ENCODE measurements at places on chromosomes 2 and 18. TPM values are rescaled to one million over a fixed set of nuclear protein-coding genes. Genes with fewer than 3 reads are reported as not detected.
A peak's percentile ranks its signal among the peaks of the same experiment; 100 is the strongest.

GRCh38 chr2:216877085-216877484 lies 17.2 kb upstream of the TNP1 start:
- DNase-seq: no peak

Gene DGUOK
- 88.9 TPM for total RNA-seq

DNA sequence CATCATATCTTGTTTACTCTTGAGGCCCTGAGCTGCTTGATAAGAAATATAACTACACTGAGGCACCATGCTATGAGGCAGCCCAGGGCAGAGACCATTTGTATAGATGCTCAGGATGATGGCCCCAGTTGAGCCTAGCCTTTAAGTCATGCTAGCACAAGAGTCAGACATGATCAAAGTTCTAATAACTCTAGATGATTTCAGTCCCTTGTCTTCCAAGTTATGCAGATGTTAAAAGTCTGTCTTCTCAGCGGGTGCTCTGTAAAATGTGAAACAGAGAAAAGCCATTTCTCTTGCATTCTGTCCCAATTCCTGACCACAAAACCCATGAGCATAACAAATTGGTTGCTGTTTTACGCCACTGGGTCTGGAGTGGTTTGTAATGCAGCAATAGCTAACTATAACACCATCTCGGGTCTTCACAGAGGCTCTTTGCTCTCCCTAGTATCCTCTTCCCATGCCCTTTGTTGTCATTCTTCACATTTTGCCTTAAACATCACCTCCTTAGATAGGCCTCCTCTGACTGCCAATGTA lies 49.6 kb downstream of the NXPH2 start:
- DNase-seq: no peak

- DNase-seq: no peak
Measured at GRCh38 chr2:129379411-129379810, 600.1 kb upstream of the RAB6C start.

- no peak for DNase-seq
Measured at GRCh38 chr2:212359425-212360067, 179.1 kb downstream of the ERBB4 start.

Gene CPLX4
- not detected for total RNA-seq

DNA sequence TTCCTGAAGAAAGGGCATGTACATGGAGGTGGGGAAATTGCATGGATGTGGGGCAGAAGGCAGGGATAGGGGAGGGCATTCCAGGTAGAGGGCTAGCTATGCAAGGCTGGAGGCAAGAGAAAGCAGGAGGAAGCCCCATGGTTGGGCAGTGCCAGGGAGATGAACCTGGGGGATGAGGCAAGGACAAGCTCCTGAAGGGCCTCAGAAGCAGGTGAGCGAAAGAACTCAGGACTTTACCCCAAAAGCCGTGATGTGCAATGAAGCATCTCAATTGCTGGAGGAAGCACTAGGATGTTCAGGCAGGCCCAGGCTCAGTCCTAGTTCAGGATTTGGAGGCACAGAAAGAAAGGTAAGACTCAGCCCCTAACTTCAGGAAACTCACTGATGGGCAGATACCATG lies 117.0 kb upstream of the EPAS1 start:
- DNase-seq: no peak

- no peak for DNase-seq
Measured at GRCh38 chr18:55320424-55321264, 267.3 kb downstream of the TCF4 start.

- DNase-seq: no peak
Measured at GRCh38 chr2:239926587-239927232, 98.4 kb downstream of the NDUFA10 start.

- DNase-seq: no peak
Measured at GRCh38 chr18:48723837-48724236, 185.0 kb downstream of the CTIF start.

Gene CLHC1
- 7.3 TPM for total RNA-seq

GRCh38 chr18:78041218-78041617 lies 791.6 kb downstream of the GALR1 start:
- no peak for DNase-seq

DNA sequence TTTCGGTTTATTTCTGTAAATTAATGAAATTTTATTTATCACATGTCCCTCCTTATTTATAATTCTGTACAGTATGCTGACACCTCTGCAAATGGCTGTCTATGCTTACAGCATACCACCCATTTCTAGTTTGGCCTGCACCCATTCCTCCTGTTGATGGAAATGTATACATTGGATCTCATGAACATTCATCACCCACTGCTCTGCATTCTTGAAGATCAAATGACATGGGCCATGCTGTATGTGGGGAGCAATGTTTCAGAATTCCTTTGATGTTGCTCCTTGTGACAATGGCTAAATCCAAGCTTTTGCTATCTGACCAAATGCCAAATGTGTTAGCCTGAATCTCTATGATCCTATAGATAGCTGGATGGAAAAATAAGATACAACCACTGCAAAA lies 55.3 kb upstream of the ITGB6 start:
- DNase-seq: no peak

DNA sequence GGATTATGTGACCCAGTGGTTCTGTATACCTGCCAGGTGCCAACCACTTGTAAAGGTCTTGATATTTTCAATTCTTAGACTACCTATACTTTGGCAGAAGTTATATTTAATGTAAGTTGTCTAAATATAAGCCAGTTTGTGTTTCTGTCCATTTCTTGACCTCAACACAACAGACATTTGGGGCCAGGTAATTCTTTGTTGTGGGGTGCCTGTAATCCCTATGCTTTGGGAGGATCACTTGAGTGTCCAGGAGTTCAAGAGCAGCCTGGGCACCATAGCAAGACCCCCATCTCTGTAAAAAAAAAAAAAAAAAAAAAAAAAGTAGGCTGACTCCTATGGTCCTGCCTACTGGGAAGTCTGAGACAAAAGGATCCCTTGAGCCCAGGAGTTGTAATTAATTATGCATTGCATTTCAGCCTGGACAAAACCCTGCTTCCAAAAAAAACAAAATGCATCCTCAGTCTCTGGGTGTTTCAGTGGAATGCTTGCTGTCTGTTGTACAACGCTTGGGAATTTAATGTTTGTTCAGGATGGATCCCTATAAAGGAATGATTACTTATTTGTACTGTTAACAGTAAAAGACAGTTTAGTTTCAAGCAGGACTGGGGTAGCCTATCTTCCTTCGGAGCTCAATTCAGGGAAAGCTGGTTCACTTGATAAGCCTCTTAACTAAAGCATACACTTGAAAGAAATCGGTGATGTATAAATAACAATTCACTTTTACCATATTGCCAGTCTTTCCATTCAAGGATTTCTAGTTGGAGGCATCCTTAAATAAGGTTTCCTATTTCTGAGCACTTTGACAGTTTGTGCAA lies 3.4 kb downstream of the RPS27A start:
- no peak for DNase-seq

- no peak for DNase-seq
Measured at GRCh38 chr2:128628206-128628605, 309.5 kb upstream of the HS6ST1 start.

DNA sequence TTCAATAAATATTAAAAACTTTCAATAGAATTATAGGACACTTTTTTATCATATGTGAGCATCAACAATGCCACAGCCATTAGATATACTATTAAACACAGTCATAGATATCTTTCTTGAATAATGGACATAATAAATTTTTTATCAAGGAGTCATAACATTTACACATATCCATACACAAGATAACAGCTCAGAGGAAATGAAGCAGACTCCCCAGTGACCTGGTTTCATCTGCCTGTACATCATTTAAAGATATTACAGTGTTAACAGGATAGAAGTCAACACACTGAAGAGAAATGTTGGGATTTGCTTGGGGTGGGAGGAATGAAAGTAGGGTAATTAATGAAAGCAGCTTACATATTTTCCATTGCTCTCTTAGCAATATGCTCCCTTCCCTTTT lies 5.1 kb downstream of the SCG2 start:
- DNase-seq: no peak

GRCh38 chr2:10478916-10479315 lies 30.8 kb upstream of the ODC1 start:
- DNase-seq: no peak

- no peak for DNase-seq
Measured at GRCh38 chr18:60446821-60447220, 74.2 kb upstream of the MC4R start.

GRCh38 chr2:143015656-143016055 lies 113.6 kb upstream of the ARHGAP15 start:
- no peak for DNase-seq

GRCh38 chr2:29657674-29658073 lies 263.7 kb downstream of the ALK start:
- DNase-seq: no peak

Gene SAG
- total RNA-seq: not detected

GRCh38 chr18:33836564-33836963 lies 258.5 kb downstream of the ASXL3 start:
- DNase-seq: no peak

- DNase-seq: no peak
Measured at GRCh38 chr18:811182-811891, 705 bp downstream of the YES1 start.

Gene CHRNG
- not detected for total RNA-seq

GRCh38 chr18:6598657-6599056 lies 130.9 kb upstream of the ARHGAP28 start:
- DNase-seq: no peak

Gene SPDYA
- total RNA-seq: 1.9 TPM

- DNase-seq: no peak
Measured at GRCh38 chr18:364256-364826, 96.5 kb upstream of the THOC1 start.

Gene ABCG8
- total RNA-seq: not detected

GRCh38 chr2:58916063-58916462 lies 674.9 kb upstream of the FANCL start:
- no peak for DNase-seq

Gene GALR1
- not detected for total RNA-seq

Gene GKN2
- total RNA-seq: not detected

GRCh38 chr18:40250236-40250635 lies 1704.8 kb upstream of the PIK3C3 start:
- no peak for DNase-seq

Gene SPAST
- total RNA-seq: 19.5 TPM

Gene KRTCAP3
- 4.6 TPM for total RNA-seq

GRCh38 chr2:167843217-167843616 lies 404.2 kb downstream of the STK39 start:
- DNase-seq: no peak

GRCh38 chr2:155356250-155356649 lies 657.8 kb downstream of the KCNJ3 start:
- no peak for DNase-seq

GRCh38 chr18:8858888-8859511 lies 153.6 kb downstream of the MTCL1 start:
- no peak for DNase-seq

Gene REEP1
- 0.19 TPM for total RNA-seq

DNA sequence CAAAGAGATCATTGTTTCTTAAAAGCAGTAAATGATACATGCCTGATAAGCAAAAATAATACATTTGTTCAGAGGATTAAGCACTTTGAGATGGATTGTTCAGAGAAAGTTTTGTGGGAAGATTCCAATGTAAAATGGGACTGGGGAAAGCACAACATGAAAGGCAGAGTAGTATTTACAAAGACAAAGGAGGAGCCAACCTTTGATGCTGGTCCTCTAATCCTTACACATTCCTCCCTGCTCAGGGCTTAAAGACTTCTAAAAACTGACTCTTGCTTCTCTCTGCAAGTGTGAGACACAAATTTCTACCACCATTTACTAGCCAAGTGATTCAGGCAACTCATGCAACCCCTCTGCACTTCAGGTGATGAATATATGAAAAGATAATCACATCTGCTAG lies 47.2 kb upstream of the REG3G start:
- peak; percentile 6 for DNase-seq

GRCh38 chr2:191626497-191627151 lies 51.3 kb upstream of the NABP1 start:
- peak; percentile 25 for DNase-seq

- peak; percentile 45 for DNase-seq
Measured at GRCh38 chr2:166381-166780, 97.5 kb downstream of the SH3YL1 start.

GRCh38 chr18:8443505-8443904 lies 165.7 kb upstream of the RAB12 start:
- DNase-seq: no peak

All from activated CD4-positive, alpha-beta T cell treated with anti-CD3 and anti-CD28 coated beads, Interleukin-2, amount 10 ng/mL, durations not matched to agents 24 days and 14 days (primary cell).